NCI-H187 treated with DMSO at 0.1 percent for 48 hours (cell line): ENCODE measurements at places on chromosomes 1 and 21.

- no peak for DNase-seq
Measured at GRCh38 chr21:32574946-32575925, 10.1 kb downstream of the TCP10L start.

DNA sequence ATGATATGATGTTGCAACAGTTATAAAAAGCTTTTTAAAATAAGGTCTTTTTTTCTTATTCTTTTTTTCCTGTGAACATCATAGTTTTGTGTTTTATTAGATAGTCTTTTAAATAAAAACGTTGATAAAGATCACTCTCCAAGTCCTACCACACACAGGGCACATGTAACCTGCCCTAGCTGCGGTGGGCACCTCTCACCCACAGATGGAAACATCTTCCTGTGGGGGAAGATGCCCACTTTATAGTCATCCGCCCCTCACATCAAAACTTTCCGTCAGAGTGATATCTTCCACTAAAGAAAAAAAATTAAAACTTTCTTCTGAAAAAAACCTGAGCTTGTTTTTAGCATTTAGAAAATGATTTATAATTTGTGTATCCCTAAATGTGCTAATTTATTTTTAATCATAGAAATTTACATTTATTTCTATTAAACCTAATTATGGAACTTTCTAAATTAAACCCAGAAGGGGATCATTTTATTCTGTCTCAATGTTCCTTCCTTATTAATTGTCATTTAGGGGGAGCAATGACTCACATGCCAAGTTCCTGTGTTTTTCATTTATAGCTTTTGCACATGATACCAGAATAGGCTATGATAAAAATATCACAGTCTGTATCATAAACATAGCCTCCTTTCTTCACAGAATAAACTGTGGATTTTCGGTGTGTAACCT is 24.7 kb downstream of the TNFRSF9 start:
- DNase-seq, result no peak

DNA sequence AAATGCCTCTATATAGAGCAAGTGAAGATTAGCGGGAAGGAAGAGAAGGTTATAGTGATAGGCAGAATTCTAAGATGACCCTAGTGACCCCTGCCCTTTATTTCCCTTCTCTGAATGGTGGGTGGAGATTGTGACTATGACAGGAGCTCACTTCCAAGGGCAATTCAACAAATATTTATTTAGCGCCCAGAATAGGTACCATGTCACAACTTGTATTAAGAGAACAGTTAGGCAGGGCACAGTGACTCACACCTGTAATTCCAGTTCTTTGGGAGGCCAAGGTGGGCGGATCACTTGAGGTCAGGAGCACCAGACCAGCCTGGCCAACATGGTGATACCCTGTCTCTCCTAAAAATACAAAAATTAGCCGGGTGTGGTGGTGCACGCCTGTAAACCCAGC is 236.0 kb upstream of the POGK start:
- DNase-seq, result no peak

GRCh38 chr1:208192995-208193394 is 51.2 kb downstream of the PLXNA2 start:
- no peak for DNase-seq

- DNase-seq, result no peak
Measured at GRCh38 chr1:31583995-31584868, 7.9 kb downstream of the TINAGL1 start.

GRCh38 chr1:168146160-168146539 is 9.4 kb upstream of the GPR161 start:
- no peak for DNase-seq

GRCh38 chr1:36125129-36125991 is at the start of gene COL8A2:
TSS of gene COL8A2 (minus strand) at chr1:36125222. CDS start at chr1:36100242, 24,980 bp downstream.
- DNase-seq, result no peak

- DNase-seq, result no peak
Measured at GRCh38 chr1:156422602-156423091, 53.6 kb downstream of the RHBG start.
